ENCODE measurements at places on chromosomes 2 and 18.

DNA sequence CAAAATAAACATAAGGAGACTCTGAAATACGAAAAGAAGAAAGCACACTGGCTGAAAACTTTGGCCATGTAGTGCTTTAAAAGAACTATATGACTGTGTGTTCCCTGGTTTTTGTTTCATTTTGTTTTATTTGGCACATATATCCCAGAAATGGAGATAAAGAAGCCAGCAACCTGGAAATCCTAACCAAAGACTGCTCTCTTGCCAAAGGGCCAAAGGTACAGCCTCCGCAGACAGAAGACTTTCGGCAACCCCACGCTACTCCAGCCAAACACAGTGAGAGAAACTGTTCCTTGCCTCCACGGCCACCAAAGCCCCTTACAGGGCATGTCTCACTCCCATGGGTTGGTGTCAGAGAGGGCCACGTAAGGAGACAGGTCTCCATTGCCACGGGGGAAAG lies 381.2 kb upstream of the NETO1 start:
- DNase-seq, result no peak

- DNase-seq, result no peak
Observed at GRCh38 chr2:129915303-129915840, 64.1 kb upstream of the RAB6C start.

GRCh38 chr2:60861736-60862135 lies 19.6 kb upstream of the REL start:
- no peak for DNase-seq

DNA sequence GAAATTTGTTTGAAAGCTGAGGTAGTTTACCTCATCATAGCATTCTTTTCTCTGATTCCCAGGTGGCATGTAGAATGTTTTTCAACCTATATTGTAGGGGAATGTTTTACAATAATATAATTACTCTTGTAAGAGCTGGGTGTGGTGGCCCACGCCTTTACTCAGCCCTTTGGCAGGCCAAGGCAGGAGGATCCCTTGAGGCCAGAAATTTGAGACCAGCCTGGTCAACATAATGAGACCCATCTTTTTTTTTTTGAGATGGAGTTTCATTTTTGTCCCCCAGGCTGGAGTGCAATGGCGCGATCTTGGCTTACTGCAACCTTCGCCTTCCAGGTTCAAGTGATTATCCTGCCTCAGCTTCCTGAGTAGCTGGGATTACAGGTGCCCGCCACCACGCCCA lies 3.6 kb downstream of the USP39 start:
- no peak for DNase-seq

- no peak for DNase-seq
Observed at GRCh38 chr18:12398625-12399024, 9.1 kb upstream of the PRELID3A start.

GRCh38 chr2:188810586-188810985 lies 163.6 kb upstream of the COL3A1 start:
- no peak for DNase-seq

GRCh38 chr2:128642316-128642715 lies 323.6 kb upstream of the HS6ST1 start:
- DNase-seq, result no peak

- DNase-seq, result no peak
Observed at GRCh38 chr2:69965756-69966445, 4.5 kb upstream of the ASPRV1 start.

- DNase-seq, result no peak
Observed at GRCh38 chr2:68824831-68825230, 46.4 kb downstream of the BMP10 start.

DNA sequence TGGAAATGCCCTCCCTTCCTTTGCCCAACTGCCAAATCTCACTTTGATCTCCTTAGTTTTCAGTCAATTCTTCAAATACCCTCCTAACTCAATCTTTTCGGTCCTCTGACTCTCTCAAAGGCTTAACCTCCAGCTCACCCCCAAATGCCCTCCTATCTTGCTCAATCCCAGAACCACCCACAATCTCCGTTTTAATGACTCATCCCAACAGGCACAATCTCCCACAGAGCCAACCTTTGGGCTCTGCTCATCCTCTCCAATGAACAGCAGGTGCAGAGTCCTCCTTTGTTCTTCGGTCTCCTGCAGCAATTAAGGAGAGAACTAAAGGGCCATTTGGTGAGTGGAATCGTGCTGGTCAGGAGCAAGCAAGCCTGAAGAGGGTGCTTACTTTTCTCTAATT lies 366.1 kb upstream of the CRIM1 start:
- DNase-seq, result no peak

GRCh38 chr2:101295895-101296294 lies 12.6 kb downstream of the RNF149 start:
- DNase-seq, result no peak

DNA sequence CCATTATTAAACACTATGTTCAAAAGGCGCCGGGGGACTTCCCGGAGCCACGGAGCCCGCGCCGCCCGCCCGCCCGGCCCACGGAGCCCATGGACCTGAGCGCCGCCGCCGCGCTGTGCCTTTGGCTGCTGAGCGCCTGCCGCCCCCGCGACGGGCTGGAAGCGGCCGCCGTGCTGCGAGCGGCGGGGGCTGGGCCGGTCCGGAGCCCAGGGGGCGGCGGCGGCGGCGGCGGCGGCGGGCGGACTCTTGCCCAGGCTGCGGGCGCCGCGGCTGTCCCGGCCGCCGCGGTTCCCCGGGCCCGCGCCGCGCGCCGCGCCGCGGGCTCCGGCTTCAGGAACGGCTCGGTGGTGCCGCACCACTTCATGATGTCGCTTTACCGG lies 197 bp downstream of the GDF7 start:
- no peak for DNase-seq

- DNase-seq, result no peak
Observed at GRCh38 chr2:176488431-176488830, 219.2 kb downstream of the MTX2 start.

DNA sequence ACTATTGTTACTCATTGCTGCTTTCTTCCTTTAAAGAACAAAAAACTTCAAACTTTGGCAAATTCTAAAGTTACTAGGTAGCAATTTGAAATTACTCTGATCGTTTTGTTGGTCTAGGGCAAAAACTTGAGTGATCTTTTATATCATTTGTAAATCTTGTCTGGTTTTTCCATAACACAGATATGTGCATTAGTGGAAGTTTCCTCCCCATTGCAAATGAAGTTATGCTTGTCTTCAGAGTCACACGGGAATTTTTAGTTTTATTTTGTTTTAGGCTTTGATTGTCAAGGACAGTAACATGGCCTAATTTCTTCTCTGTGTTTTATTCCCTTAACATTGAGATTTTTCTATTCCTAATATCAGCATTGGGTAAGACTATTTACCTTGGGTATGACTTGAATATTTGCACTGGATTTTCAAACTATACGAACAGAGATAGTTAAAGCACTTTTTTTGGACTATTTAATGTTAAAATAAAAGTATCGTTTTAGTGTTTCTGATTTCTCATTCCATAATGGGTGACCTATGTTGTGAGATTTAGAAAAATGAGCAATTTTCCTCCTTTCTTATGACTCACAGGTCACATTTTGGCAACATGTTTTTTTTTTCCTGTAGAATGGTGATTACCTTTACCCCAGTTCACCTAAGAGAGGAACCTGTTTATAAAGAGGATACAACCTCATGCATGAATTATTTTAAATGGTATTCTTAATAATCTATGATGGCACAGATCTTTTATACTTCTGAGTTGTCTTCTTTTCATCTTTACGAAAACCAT lies 65.0 kb downstream of the BABAM2 start:
- no peak for DNase-seq

- DNase-seq, result no peak
Observed at GRCh38 chr2:205637779-205638503, 44.4 kb upstream of the NRP2 start.

- DNase-seq, result peak; percentile 26
Observed at GRCh38 chr2:121260370-121261154, 24.4 kb downstream of the TFCP2L1 start.

- DNase-seq, result no peak
Observed at GRCh38 chr2:241862775-241863535, 4.3 kb upstream of the PDCD1 start.

DNA sequence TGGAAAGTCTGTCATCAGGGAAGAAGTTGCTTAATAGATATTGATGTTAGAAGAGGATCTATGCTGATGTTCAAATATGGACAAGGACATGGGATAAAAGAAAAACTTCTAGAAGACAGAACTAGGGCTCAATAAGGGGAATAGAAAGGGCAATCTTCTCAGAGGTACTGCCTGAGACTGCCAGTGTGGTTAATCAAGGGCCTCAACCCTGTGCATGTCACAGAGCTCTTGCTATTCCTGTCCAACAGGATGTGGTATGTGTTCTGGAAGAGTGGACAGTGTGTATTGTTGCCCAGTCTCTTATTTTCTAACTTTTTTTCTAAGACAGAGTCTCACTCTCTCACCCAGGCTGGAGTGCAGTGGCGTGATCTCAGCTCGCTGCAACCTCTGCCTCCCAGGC lies 27.8 kb upstream of the RNF125 start:
- DNase-seq, result no peak

DNA sequence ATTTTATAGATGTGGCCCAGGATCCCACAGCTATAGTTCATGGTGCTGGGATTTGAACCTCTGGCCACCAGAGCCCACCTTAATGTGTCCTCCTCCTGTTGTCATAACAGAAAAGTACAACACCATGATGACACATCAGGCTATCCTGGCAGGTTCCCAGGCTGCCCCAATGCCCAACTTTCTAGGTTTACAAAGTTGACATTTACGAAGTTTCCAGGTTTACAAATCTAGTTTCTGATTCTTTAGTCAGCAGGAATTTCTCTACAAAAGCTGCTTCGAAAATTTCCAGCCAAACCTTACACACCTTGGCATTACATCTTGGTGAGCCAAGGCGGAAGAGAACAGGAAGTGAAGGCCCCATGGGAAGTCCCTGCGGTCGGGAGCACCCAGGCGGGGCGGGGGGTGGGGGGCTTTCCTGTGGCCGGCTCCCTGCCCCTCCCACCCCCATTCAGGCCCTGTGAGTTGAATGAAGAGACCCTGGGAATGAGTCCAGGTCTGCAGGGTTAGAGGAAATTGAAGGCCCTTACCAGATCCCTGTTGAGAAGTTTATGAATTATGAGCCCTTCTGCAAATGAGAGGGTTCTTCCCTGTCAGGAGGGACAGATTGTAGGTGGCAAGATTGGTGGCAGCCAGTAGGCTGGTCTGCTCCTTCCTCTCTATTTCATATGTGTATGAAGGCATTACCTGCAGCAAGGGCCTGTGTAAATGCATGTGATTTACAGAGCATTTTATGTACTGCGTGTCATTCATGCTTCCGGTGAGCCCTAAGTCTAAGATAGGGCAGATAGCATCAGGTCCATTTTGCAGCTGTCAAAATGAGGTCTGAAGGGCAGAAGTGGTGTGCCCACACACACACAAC lies 11.1 kb upstream of the IL1RN start:
- no peak for DNase-seq

All from NCI-H446 treated with DMSO at 0.1 percent for 48 hours (cell line).